ENCODE measurements at places on chromosomes 11 and 22.

DNA sequence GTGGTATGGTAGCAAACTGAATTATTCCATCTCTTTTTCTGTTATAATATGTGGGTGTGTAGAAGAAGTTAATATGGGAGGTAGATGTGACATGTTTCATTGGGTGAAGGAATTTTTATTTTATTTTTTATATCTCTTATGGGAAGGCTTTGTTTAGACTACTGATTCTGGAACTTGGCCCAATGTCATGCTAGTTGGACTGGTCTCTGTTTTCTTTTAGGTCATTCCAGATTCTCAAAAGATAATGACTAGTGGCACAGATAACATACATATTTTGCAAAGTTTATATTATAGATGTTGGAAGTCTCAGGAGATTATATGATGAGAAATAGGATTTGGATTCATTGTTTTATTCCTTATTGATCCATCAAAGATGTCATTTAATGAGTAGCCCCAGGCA lies 1.3 kb upstream of the OOSP3 start:
- DNase-seq = no peak

- no peak for DNase-seq
Observed at GRCh38 chr11:120211522-120212258, 858 bp downstream of the OAF start.

GRCh38 chr11:13762718-13763117 lies 94.2 kb downstream of the FAR1 start:
- DNase-seq = no peak

GRCh38 chr11:72634016-72634415 lies 40.2 kb downstream of the PDE2A start:
- DNase-seq = no peak

DNA sequence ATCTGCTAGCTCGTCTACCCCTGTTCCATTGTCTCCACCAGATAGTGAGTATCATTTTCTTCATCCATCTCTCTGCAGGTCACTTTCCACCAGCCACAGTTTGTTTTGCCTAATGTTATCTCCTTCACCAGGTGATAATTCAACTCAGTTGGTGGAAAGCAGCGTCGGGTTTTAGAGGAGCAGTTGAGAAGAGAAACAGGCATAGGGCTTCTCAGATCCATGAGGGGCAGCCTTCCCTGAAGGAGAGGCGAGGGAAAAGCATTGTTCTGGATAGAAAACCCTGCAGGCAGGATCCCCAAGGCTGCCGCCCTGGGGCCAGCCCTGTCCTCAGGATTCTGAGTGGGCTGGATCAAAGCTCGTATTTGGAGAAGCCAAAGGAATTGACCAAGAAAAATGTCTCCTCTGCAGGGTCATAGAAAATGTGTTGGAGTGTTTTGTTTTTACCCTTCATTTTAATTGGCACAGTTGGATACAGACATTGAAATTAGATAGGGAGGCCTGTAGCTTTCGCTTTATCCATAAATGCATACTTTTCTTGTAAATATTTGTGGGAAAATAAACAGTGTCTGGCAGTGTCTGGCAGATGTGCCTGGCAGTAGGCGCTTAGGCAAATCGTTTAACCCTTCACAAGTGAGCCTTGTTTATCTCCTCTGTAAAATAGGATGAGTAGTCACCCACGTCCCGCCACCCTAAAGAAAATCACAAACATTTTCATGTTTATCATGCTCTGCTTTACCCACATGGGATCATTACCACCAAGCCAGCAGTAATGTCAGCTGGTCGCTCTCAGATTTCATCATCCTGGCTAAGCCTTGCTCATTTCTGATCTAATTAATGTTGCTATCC lies 73.4 kb upstream of the TTC12 start:
- no peak for DNase-seq

- no peak for DNase-seq
Observed at GRCh38 chr11:120978701-120979100, 45.2 kb upstream of the TBCEL start.

DNA sequence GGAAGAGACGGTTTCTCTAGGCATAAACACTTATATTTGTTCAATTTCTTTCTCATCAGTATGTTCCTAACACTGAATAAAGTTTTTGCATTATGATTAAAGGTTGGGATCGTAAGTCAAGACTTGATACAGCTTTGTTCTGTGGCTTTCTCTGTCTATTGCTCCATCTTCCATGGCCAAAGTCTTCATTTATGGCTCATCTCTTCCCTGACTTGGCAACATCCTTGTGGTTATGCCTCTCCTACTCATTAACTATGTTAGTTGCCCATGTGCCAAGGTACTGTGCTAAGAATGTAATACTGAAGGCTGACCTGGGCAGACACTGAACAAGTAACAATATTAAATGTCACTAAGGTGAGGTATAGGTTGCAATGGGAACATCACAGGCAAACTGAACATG lies 1.6 kb upstream of the ACCSL start:
- DNase-seq = no peak

- no peak for DNase-seq
Observed at GRCh38 chr11:15236559-15236958, 121.8 kb downstream of the INSC start.

DNA sequence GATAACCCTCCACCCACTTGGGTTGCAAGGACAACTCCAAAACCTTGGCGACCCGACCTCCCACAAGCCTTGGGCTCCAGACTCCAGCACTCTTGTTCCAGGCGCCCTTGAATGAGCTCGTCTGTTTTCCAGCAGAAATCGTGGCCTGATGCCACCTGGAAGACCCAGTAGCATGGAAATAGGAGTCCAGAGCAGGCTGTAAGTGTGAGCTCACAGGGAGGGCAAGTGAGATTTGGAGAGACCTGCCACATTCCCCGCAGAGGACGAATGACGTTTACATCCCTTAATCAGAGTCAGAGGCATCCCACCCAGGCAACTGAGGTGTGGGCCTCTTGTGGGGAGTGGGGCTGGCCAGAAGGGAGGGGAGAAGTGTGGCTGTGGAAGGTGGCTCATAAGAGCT lies 71.9 kb downstream of the LDLRAD3 start:
- DNase-seq = no peak

DNA sequence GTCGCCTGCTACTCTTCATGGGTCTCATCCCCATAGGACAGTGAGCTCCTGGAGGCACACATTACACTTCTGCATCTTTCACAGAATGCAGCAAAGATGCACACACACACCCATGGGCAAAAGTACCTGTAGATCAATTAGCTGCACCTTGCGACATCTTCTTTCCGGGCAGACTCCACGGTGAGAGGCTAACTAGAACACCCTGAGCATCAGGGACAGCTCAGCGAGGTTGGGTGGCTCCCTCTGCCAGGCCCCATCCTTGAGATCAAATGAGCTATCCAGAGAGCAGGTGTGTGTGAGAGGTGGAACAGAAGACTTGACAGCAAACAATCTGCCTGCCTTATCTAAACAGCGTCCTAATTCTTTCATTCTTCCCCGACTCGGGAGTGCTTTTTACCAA lies 96.1 kb upstream of the BID start:
- DNase-seq = no peak

- no peak for DNase-seq
Observed at GRCh38 chr22:27911330-27911729, 7.7 kb downstream of the PITPNB start.

DNA sequence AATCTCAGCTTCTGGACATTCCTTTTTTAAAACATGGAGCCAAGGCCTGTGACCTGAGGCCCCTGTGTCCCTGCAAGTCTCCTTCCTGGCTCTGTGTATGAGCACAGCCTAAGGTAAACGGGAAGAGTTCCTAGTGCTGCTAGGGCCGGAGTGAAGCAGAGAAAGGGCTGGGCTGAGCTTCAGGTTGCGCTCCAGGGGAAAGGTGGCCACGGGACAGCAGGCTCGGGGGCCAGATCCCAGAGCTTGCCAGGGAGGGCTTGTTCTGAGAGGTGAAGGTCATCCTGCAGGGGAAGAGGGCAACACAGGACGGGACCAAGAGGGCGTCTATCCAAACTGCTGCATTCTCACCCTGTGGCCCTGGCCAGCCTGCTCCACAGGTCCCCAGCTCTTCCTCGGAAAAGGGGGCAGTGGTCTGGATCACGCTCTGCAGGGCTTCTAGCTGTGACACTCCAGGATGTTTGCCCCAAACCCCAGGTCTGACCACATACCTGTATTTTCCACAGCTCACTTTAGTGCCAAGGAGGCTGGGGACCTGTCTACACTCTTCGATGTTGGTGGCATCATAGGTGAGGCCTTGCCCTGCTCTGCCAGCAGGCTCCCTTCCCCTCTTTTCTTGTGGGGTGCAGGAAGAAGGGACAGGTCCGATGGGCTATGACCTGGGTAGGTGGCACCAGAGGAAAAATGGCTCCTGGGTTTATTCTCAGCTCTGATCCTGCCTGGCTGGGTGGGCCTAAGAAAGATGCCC lies 20.4 kb downstream of the SLC37A2 start:
- no peak for DNase-seq

DNA sequence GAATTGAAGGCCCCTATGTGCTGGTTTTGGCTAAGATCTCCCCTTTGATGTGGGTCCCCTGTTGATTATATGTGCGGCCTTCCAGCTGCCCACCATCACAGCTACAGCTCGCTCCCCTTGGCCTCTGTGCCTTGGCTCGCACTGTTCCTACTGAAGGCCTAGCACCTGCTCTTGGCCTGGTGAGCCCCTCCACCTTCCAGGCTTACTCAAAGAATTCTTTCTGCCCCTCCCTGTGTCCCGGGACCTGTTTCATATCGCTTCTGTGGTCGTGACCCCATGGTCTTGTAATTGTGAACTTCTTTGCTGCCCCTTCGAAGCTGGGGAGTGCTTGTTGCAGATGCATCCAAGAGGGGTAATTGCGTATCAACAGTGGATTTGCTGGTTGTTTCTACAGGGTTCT lies 12.5 kb downstream of the PEX26 start:
- no peak for DNase-seq

- no peak for DNase-seq
Observed at GRCh38 chr22:42412744-42413333, 19.4 kb downstream of the NFAM1 start.

DNA sequence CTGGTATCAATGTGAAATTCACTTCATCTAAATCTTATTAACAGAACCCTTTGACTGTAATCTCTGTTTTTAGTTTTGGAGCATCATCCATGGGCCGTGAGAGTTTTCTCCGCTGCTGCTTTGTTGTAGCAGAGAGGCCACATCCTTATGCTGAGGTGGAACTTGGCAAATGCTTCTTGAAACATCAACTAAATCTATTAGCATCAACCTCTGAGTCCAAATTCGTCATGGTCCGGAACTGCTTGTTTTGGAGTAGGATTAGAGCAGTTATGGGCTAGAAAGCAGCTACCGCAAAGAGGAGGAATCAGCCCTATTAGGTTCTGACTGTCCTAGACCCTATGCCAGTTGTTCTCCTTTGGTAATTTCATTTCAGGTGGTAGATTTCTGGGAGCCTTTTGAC lies 117.7 kb downstream of the PGR start:
- no peak for DNase-seq

- DNase-seq = no peak
Observed at GRCh38 chr11:126518972-126519690, 163.6 kb downstream of the ST3GAL4 start.

GRCh38 chr11:119044708-119045107 lies 12.3 kb downstream of the HYOU1 start:
- DNase-seq = no peak

GRCh38 chr11:96211436-96211835 lies 131.6 kb downstream of the MAML2 start:
- DNase-seq = no peak

- no peak for DNase-seq
Observed at GRCh38 chr22:44668886-44669521, 33.0 kb upstream of the PRR5 start.

All from naive B cell (primary cell).